ENCODE measurements at places on chromosomes 12 and 14. TPM values are rescaled to one million over a fixed set of nuclear protein-coding genes. Genes with fewer than 3 reads are reported as not detected.

Gene EEA1
- 8.1 TPM for total RNA-seq

Gene NANOG
- not detected for total RNA-seq

Gene SOX5
- not detected for total RNA-seq

Gene C14orf132
- 6.0 TPM for total RNA-seq

Gene CYP46A1
- total RNA-seq = 0.20 TPM

Gene DAO
- total RNA-seq = not detected

Gene HNF1A
- total RNA-seq = 4.7 TPM

Gene BDKRB1
- total RNA-seq = 0.34 TPM

Gene FERMT2
- 43.7 TPM for total RNA-seq

Gene IFNG-AS1
- not detected for total RNA-seq

Gene LYSET
- total RNA-seq = 35.2 TPM

Gene TMCC3
- 0.99 TPM for total RNA-seq

Gene MEG3
- total RNA-seq = 34.5 TPM

Gene CCDC175
- not detected for total RNA-seq

Gene COL2A1
- 0.11 TPM for total RNA-seq

Gene C12orf50
- total RNA-seq = not detected

Gene SLC25A3
- 739 TPM for total RNA-seq

Gene RERG
- 0.26 TPM for total RNA-seq

Gene VRTN
- total RNA-seq = 0.02 TPM

Gene SYT1
- 6.1 TPM for total RNA-seq

Gene FSCB
- not detected for total RNA-seq

Gene AHSA1
- 243 TPM for total RNA-seq

Gene BMAL2
- total RNA-seq = 17.4 TPM

Gene RNASE7
- total RNA-seq = not detected

Gene M6PR
- 147 TPM for total RNA-seq

Gene KRT8
- total RNA-seq = 4,552 TPM

Gene SIX6
- total RNA-seq = not detected

Gene CLEC4C
- total RNA-seq = not detected

Gene NAV3
- 9.6 TPM for total RNA-seq

Gene MCRS1
- total RNA-seq = 64.9 TPM

Gene KLHL42
- total RNA-seq = 17.9 TPM

Gene B4GALNT3
- 0.54 TPM for total RNA-seq

Gene PRR4
- 2.7 TPM for total RNA-seq

Gene FAM161B
- total RNA-seq = 1.7 TPM

Gene MSI1
- 1.0 TPM for total RNA-seq

Gene CCDC184
- total RNA-seq = 2.8 TPM

Gene SYNE3
- 0.70 TPM for total RNA-seq

Gene ADCY6
- 11.3 TPM for total RNA-seq

Gene TMEM260
- 5.1 TPM for total RNA-seq

Gene MPHOSPH9
- 16.7 TPM for total RNA-seq

Gene MORN3
- 0.15 TPM for total RNA-seq
